ENCODE measurements at places on chromosomes 7 and 10.
A peak's percentile ranks its signal among the peaks of the same experiment; 100 is the strongest.

DNA sequence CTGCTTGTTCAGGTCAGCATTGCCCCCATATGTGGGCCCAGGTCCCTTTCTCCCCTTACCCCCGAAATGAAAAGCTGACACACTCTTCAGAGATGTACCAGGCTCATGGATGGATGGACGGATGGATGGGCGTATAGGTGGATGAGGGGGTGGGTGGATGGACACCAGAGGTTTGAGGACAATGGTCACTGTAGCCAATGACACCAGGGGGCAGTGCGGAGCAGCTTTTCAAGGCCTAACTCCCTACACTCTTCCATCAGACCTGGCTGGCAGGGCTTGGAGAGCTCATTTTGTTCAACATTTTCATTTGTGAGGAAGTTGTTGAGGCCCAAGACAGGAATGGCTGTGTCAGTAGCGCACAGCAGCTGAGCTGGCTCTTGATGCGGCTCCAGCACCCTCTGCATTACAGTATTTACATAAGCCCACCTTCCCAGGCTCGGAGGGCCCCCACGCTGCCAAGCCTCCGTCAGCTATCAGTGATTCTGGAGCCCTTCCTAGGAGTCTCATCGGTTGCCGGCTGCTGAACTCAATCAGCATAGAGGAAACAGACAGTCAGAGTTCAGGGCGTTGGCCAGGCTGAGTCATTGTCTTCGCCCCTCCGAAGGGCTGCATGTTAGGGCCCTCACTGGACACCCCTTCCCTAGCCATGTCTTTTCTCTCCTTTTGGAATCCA is 11.6 kb upstream of the FFAR4 start:
- no peaks in the 10 kb centered on the region for H3K36me3 ChIP-seq
- H3K4me3 ChIP-seq: no peak overlapping the region
- no peaks in the 10 kb centered on the region for H3K4me1 ChIP-seq
- H3K27me3 ChIP-seq: no peaks in the 10 kb centered on the region
- peak; percentile 37 for DNase-seq

DNA sequence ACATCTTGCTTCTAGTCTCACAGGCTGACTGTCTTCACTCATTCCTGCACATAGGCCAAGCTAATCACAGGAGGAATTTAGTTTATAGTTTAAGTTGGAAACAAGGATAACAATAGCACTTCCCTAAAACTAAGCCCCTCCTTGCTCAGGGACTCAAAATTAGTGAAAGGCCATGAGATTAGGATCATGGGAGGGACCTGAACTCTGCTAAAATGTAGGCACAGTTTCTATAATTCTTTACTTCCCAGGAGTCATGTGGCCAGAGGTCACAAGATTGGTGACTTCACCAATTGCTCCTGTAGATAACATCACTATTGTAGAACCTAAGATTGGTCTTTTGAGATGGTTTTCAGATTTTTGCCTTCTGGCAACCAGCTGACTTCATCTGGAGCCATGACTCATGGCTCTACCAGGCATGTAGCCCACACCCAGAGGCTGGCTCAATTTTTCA is 14.8 kb upstream of the UPP1 start:
- no peaks in the 10 kb centered on the region for H3K4me1 ChIP-seq
- no peak for DNase-seq
- H3K4me3 ChIP-seq: no peak overlapping the region
- H3K36me3 ChIP-seq: no peaks in the 10 kb centered on the region
- H3K27ac ChIP-seq: no peak overlapping the region

GRCh38 chr7:135368416-135369186 is 135.0 kb downstream of the STRA8 start:
- no peaks in the 10 kb centered on the region for H3K27me3 ChIP-seq
- no peak overlapping the region for H3K4me3 ChIP-seq
- H3K27ac ChIP-seq: no peak overlapping the region
- no peaks in the 10 kb centered on the region for H3K4me1 ChIP-seq
- DNase-seq: no peak

DNA sequence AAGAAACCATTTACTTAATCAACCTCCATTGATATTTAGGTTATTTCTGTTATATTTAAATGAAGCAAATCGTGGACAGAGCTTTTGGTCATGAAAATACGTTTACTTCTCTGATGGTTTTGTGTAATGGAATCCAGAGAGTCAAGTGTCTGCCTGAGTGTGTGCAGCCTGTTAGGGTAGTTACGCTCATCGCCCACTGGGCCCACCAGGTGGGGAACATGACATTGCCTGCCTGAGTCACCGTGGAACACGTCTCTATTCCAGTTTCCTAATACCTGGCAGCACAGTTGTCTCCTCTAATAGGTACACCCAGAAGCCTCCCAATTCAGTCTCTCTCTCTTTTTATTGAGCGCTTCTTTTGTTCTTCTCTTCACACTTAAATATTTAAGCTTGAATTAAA is 91.0 kb downstream of the ADCY1 start:
- no peak overlapping the region for H3K4me3 ChIP-seq
- no peaks in the 10 kb centered on the region for H3K4me1 ChIP-seq
- H3K36me3 ChIP-seq: no peaks in the 10 kb centered on the region
- no peaks in the 10 kb centered on the region for H3K27me3 ChIP-seq
- H3K27ac ChIP-seq: no peak overlapping the region

DNA sequence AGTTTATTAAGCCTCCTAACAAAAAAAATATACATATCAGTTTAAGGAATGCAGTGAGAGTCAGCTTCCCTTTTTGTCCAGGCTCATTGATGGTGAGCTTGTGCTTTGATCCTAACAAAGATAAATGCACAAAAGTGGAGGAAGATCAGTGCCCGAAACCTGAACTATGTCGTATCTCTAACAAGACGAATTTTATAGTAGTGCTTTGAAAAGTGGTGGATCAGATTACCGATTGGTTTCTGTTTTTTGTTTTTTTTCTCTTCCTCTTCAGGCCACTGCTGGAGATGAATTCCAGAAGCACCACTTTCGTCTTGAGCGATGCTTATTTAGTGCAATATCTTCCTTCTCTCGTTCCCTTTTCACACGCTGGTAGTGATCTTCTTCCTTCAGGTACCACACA is 72.8 kb downstream of the RHOBTB1 start:
- DNase-seq: no peak
- H3K27me3 ChIP-seq: no peaks in the 10 kb centered on the region
- H3K4me3 ChIP-seq: no peak overlapping the region
- H3K36me3 ChIP-seq: no peaks in the 10 kb centered on the region
- H3K27ac ChIP-seq: no peak overlapping the region

GRCh38 chr10:89475125-89475524 is 60.3 kb downstream of the SLC16A12 start:
- H3K27ac ChIP-seq: no peak overlapping the region
- no peaks in the 10 kb centered on the region for H3K27me3 ChIP-seq
- H3K36me3 ChIP-seq: no peaks in the 10 kb centered on the region
- H3K4me3 ChIP-seq: no peak overlapping the region
- no peak for DNase-seq

DNA sequence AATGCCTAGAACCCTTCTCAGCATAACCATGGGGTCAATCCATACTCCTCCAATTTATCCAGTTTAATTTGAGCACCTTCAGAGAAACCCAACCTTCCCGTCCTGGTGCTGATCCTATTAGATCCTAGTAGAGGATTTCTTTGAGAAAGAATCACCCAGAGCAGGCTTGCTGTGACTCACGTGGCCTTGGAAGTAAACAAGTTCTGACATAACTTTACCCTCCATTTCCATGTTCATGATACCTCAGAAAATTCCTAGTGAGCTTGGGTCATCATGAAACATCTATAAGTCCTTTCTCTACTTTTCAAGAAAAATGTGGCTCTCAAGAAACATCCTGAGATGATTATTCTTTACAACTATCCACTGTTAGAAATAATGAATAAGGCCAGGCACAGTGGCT is 71.7 kb downstream of the PRLHR start:
- DNase-seq: no peak
- H3K4me3 ChIP-seq: no peak overlapping the region
- no peaks in the 10 kb centered on the region for H3K36me3 ChIP-seq
- no peak overlapping the region for H3K27ac ChIP-seq
- H3K4me1 ChIP-seq: no peaks in the 10 kb centered on the region

DNA sequence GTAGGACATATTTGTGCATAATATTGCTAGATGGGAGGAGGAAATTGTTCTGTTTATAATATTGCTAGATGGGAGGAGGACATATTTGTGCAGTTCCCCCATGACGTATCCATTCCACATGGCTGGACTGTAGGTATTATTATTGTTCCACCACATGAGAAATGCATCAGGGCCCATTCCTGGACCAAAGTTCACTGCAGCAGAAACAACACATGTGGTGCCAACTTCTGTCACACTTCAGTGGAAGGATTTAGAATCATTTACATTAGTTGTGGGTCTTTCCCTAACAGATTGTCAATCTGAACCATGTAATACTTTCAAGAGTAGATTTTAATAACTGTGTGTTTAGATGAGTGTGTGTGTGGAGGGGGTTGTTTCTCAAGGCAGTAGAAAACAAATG is 32.7 kb upstream of the MACC1 start:
- no peaks in the 10 kb centered on the region for H3K36me3 ChIP-seq
- H3K27me3 ChIP-seq: no peaks in the 10 kb centered on the region
- no peak overlapping the region for H3K27ac ChIP-seq
- H3K4me3 ChIP-seq: no peak overlapping the region
- H3K4me1 ChIP-seq: no peaks in the 10 kb centered on the region
- no peak for DNase-seq

GRCh38 chr7:141738592-141739013 is 445 bp downstream of the SSBP1 start:
- H3K4me1 ChIP-seq: peaks cover 7% of the 10 kb centered on the region
- peak overlapping the region; percentile 90 for H3K27ac ChIP-seq
- DNase-seq: no peak
- H3K27me3 ChIP-seq: no peaks in the 10 kb centered on the region
- peaks cover 30% of the 10 kb centered on the region for H3K36me3 ChIP-seq
- peak overlapping the region; percentile 96 for H3K4me3 ChIP-seq

DNA sequence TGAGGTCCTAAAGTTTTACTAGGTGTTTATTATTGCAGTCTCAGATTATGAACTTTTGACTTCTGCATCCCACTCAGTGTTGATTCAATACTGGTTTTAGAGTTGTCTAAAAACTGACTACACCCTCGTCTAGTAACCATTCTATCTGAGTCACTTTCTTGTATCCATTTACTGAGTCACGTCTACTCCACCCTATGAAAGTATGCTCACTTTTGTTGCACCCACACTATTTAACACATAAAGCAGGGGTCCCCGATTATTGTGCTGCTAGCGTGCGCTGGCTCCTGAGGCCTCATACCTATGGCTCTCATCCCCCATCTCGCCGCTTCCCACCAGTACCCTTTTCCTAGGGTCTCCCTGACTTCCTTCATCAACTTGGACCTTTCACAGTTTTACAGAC is 2.0 kb downstream of the SAMD9 start:
- H3K4me3 ChIP-seq: no peak overlapping the region
- H3K27me3 ChIP-seq: no peaks in the 10 kb centered on the region
- DNase-seq: no peak
- no peaks in the 10 kb centered on the region for H3K36me3 ChIP-seq
- H3K4me1 ChIP-seq: peaks cover 11% of the 10 kb centered on the region
- no peak overlapping the region for H3K27ac ChIP-seq

DNA sequence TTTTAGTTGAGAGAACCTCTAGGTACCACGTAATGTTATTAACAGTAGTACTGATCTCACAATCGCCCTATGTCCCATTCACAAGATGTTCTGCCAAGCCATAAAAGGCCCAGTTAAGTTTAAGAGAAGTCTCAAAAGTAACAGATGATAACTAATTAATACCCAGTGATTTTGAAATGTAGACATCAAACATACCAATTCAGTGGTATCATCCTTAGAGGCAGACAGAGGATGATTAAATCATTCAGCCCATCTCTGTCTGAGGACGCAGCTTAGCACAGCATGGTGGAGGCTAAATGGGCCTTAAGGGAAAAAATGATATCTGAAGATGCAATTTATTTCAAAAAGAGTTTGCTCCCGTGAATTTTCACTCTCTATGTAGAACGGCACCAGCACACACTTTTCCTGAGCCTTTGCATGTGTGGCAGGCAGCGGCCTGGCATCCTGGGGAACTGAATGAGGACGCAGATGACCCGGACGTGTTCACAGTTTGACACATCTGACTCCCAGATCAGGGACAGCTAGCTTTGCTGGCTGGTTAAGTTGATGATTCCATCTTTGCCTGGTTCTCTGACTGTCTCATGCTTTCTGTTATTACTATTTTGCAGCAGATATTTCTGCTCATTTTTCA is 13.4 kb downstream of the EGFR start:
- H3K27me3 ChIP-seq: no peaks in the 10 kb centered on the region
- H3K4me3 ChIP-seq: no peak overlapping the region
- H3K4me1 ChIP-seq: no peaks in the 10 kb centered on the region

DNA sequence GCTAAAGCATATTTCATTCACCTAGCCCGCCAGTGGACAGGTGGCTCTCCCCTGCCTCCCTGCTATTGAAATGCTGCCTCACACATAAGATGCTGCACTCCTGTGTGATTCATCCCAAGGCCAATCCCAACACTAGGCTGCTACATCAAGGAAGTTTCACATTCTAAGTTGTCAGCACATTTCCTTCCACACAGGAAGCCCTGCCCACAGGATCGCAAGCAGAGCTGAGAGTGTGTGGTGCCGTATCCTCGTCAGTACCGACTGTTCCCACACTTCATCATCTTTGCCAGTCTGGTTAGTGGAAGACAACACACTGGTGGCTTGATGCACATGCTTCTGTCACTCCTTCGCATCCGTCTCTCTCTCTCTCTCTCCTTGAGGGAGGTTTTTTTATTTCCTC is 194.3 kb upstream of the PPP2R2D start:
- no peaks in the 10 kb centered on the region for H3K27me3 ChIP-seq
- no peak for DNase-seq
- no peaks in the 10 kb centered on the region for H3K4me1 ChIP-seq
- H3K4me3 ChIP-seq: no peak overlapping the region
- H3K27ac ChIP-seq: no peak overlapping the region

DNA sequence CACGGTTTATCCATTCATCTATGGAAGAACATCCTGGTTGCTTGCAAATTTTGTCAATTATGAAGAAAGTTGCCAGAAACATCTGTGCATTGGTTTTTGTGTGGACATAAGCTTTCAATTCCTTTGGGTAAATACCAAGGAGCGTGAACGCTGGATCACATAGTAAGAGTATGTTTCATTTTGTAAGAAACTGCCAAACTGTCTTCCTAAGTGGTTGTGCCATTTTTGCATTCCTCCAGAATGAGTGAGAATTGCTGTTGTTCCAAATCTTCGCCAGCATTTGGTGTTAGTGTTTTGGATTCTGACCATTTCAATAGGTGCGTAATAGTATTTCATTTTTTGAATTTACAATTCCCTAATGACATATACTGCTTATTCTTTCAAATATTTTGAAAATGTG is 155.3 kb upstream of the FRMD4A start:
- no peaks in the 10 kb centered on the region for H3K4me1 ChIP-seq
- no peak overlapping the region for H3K4me3 ChIP-seq
- DNase-seq: no peak

GRCh38 chr10:89342206-89342958 is 14.6 kb downstream of the IFIT3 start:
- no peaks in the 10 kb centered on the region for H3K4me1 ChIP-seq
- H3K27ac ChIP-seq: no peak overlapping the region
- no peak for DNase-seq
- no peak overlapping the region for H3K4me3 ChIP-seq
- no peaks in the 10 kb centered on the region for H3K36me3 ChIP-seq

All from thymus (tissue), 14 donors.